ENCODE measurements at places on chromosomes 1 and 21.

GRCh38 chr1:180928331-180929230, 15.9 kb downstream of the KIAA1614 start:
- DNase-seq = no peak

DNA sequence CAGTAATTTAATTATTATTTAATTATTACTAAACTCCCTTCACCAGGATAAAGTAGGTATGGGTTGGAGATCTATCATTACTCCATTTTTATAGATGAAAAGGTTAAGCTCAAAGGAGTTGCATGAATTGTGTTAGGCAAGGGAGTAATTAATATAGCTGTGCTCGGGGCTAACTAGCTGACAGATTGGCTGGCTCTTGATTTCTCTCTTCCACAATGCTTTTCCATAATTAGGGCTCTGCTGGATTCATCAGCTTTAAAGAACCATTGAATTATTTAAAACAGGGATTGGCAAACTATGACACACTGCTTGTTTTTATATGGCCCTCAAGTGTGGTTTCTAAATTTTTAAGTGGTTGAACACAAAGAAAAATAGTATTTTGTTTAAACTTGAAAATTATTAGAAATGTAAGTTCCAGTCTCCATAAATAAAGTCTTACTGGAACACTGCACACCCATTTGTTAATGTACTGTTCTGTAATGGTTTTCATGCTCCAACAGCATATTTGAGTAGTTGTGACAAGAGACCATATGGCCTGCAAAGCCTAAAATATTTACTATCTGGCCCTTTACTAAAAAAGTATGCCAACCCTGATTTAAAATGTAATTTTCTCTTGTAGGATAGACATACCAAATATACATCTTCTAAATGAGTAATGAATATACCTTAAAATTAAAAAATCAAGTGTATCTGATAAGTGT, 76.4 kb downstream of the GDAP2 start:
- DNase-seq = no peak

DNA sequence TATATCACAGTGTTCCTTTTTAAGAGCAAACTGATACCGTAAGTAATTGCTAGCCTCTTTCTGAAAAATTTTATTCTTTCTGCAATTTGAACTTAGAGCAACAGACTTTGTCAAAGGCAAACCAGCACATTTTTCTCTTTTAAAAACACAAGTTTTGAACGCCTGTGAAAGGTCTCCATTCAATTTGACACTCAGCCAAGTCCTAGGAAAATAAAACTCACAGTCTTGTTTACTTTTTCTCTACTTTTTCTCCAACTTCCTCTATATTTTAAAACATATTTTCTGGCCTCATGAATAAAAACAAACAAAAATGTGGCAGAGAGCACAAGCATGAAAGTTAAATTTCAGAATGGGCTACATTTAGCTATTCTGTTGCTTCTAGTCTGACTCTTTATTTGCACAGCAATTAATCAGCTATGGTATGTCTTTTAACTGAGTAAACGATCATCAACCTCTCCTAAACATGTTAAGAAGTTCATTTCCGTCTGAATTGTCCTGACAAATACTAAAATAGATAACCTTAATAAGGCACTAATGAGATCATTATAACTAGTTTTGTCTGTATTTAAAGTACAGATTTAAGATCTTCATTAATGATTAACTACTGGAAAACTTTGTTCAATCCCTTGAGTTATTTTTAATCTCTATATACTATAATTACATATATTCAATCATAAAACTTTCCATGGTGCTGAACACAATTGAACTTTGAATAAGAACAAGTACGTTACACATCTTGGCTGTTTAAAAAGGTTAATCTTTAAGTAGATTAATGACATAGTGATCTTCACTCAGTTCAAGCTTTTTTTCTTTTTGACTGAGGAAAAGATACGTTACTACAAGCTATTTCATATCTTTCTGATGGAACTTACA, 550.6 kb downstream of the PTBP2 start:
- DNase-seq = no peak

DNA sequence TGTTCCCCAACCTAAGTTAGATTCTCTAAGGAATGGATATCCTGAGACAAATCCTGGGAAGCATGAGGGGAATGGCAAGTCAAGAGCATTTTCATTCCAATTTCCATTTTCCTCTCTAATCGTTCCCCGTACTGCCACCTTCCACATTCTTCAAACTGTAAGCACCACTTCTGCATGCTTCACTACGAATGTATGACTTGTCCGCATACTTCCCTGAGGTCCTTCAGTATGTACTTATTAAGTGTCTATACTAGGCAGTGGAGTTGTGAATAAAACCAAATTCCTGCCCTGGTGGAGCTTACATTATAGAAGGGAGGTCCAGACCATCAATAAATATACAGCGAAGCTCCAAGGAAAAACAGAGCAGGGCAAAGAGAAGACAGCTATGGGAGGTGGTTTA, 154.8 kb downstream of the GREM2 start:
- DNase-seq = no peak

All from CD8-positive, alpha-beta T cell (primary cell).